Fibroblast of villous mesenchyme (primary cell): ENCODE measurements at places on chromosomes 1 and 21.

DNA sequence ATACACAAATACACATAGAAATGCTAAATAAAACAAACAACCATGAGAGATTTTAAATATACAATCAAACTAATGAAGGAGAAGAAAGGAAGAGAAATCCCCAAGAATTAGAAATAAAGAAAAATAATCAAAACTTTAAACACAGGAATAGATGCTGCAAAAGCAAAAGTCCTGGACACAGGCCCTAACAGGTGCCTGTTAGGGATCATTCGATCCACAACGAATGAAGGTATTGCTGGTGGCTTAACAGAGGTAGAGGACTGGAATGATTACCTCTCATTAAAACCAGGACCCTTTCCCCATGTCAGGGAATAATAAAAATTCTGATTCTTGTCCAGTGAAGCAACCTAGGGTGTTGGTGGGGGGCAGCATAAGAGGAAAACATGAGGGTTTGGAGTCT lies 56.8 kb downstream of the CDC42BPA start:
- DNase-seq: no peak

- no peak for DNase-seq
Observed at GRCh38 chr1:42037586-42037985, 115.6 kb upstream of the GUCA2B start.

DNA sequence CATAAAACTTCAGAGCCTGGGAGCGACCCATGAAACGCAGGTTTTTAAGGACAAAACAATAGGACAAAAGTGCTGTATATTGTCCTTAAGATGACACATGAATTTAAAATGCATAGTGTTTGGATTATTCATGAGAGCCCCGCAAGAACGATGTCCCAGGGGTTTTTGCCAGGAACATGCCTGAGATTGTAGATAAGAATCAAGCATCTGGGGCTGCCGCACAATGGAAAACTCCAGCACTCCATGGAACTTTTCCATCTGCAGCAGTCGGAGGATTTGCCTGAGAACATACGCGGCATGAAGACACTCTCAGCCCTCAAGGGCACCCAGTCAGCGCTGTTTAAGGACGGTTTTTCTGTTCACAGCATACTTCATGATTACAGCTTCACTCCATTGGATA lies 5.3 kb upstream of the ERG start:
- DNase-seq: peak; percentile 84

GRCh38 chr1:94552071-94552586 lies 10.6 kb upstream of the F3 start:
- DNase-seq: peak; percentile 65

- DNase-seq: no peak
Observed at GRCh38 chr1:228544921-228545591, 57.9 kb downstream of the RNF187 start.

DNA sequence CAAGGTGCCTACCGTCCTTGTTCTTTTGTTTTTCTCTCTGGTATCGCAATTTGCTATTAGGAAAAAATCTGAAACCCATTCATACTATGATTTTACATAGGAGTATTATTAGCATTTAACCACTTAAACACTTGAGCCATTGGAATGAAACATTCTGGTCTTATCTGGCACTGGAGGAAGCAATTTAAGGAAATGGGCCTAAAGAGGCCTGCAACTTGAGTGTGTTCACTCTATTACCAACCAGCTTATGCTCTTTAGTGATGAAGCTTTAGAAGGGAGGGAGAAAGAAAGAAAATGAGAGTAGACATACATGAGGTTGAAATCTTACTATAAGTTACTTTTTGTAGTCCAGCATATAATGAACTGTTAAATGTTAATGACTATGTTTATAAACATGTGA lies 5.7 kb downstream of the GJA5 start:
- no peak for DNase-seq

DNA sequence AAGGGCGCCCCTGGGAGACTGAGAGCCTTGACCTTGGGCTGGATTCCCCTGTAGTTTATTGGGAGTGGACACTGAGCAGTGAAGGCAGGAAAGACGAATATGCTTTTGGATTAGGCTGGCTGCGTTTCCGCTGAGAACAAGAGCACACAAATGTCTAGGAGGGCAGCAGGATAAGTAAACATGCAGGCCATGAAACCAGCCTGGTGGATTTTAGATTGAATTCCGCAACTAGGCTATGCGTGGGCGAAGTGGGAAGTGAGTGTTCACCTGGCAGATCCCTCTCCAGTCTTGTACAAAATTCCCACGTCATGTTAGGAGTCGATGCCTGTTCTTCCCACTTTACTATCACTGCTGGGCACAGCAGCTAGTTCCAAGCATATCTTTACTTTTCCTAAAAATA lies 21.4 kb upstream of the KCNJ6 start:
- DNase-seq: no peak

GRCh38 chr1:114896795-114897194 lies 42.1 kb downstream of the SYCP1 start:
- no peak for DNase-seq

- DNase-seq: peak; percentile 84
Observed at GRCh38 chr1:153977250-153978240, at the start of gene JTB. Gene JTB, minus strand, starts transcription at chr1:153977674. Its CDS starts 422 bp downstream, at chr1:153977252.

GRCh38 chr1:47474278-47475193 lies 36.7 kb downstream of the FOXD2 start:
- no peak for DNase-seq

DNA sequence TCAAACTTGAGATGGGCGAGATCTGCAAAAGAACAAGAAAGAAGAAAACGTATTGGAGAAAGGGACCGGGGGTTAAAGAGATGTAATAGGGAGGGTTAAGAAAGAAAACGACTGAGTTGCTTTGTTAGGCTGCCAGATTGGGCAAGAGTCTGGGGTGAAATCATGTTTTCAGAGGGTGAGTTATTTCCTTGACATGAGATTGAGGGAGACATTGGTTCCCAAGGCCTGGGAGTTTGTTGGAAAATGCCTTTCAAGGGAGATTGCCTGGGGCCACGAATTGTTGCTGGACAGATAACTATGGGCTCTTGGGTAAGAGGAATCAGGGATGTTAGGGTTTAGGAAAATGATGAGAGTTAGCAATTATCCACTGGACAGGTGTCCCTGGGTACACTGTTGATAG lies 776 bp upstream of the CADM3 start:
- DNase-seq: no peak

DNA sequence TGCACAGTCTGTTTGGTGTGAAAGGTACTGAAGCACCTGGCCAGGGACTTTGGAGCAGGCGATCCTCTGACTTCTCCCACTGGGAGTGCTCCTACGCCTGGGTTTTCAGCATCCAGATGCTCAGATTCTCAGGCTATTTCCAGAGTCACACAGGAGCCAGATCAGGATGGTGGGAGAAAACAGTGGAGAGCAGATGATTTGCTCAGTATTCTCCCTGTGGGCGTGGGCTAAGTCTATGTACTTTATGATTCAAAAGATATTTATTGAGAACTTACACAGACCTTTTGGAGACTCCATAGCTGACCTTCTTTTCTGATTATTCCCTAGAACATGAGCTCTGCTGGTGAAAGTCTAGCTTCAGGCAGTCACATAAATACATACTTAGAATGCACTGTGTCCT lies 134.6 kb downstream of the TENT5C start:
- no peak for DNase-seq

- DNase-seq: no peak
Observed at GRCh38 chr1:205827623-205828022, 14.6 kb upstream of the SLC41A1 start.

- DNase-seq: peak; percentile 59
Observed at GRCh38 chr21:25637851-25638659, 1.0 kb upstream of the JAM2 start.

- DNase-seq: no peak
Observed at GRCh38 chr1:33117440-33118085, 36.6 kb downstream of the AZIN2 start.

DNA sequence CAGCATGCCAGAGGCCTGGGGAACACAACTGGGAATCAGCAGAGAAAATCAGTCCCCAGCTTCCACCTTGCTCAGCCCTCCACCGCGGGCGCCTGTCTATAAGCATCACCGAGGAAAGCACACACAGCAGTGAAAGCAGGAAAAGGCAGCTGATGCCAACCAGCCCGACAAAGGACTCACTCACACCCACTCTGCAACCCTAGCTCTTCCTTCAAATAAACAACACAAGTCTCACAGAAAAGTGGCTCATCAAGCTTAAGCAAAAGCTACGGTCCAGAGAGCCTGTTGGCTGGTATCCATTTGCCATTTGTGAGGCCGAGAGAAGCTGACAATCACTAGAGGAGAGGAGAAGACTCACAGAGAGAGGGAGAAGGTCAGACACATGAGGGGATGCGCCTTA lies 27.1 kb downstream of the MRAP start:
- DNase-seq: no peak

DNA sequence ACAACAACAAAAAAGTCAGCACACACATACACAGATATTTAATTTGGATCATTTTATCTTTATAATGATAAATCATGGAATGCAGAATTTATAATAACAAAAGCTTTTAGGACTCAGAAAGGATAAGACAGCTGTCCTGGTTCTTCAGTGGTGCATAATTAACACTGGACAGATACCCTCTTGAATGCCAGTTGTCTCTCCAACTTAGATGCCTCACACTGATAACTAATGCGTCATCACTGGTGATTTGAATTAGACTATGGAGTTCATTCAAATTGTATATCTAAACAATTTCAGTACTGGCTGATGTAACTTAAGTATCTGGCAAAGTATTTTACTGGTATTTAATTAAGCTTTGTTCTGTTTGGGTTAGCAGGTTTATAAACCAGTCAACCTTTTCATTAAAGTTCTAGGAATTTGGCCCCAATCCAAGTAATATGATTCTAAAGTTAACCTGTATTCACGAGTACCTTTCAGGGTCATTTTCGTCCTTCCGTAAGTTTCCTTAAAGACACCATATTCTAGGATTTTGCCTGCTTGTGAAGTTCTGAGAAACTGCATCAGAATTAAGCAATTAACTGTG lies 1199.5 kb upstream of the TMPRSS15 start:
- DNase-seq: no peak
